ENCODE measurements at places on chromosomes 11 and 22.

- no peak for DNase-seq
Measured at GRCh38 chr22:22897091-22897490, 9.5 kb downstream of the IGLL5 start.

DNA sequence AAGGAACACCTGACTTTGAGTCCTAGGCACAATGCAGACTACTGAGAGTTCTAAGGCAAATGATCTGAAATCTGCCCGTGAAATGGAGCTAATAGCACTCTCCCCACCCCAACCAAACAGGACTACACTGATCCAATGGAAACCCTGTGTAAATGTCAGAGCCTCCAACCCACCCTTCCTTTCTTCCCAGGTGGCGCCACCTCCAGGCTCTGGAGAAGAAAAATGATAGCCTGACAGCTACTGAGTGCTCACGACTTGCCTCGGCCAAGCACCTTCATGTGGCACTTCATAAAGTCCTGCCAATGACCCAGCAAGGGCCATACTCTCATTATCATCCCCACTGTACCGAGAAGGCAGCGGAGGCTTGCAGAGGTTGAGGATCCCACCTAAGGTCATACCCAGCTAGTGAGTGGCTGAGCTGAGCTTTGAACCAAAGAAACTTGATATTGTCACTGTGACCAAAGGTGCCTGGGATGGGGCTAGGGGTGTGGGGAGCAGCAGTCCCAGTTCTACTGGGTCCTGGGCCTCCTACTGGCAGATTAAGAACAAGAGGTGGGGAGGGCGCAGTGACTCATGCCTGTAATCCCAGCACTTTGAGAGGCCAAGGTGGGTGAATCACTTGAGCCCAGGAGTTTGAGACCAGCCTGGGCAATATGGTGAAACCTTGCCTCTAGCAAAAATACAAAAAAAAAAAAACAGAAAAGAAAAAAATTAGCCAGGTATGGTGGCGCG lies 20.5 kb downstream of the TST start:
- no peak for DNase-seq

GRCh38 chr11:126459691-126460281 lies 104.3 kb downstream of the ST3GAL4 start:
- DNase-seq: no peak

GRCh38 chr11:112285841-112286311 lies 25.2 kb upstream of the PLET1 start:
- no peak for DNase-seq

GRCh38 chr11:77842441-77843121 lies 21.6 kb downstream of the AAMDC start:
- DNase-seq: no peak

- DNase-seq: no peak
Measured at GRCh38 chr11:86313793-86314192, 11.8 kb downstream of the HIKESHI start.

- no peak for DNase-seq
Measured at GRCh38 chr22:46008291-46008690, 31.3 kb upstream of the WNT7B start.

DNA sequence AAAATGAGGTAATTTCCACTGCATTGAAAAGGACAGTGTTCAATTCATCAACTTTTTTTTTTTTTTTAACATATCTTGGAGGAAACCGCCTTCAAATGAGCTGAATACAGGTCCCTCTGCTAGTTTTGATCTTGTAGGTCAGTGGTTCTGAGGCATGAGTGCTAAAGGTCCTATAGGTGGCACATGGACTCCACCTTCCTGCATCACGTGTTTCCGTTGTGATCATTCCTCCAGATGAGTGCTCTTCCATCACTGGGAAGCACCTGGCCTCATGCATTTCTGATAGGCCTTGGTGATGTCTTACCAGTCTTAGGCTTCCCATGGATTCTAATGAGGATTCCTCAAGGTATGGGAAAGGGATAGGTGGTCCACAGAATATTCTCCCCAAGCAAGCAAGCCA lies 37.8 kb downstream of the FDX1 start:
- no peak for DNase-seq

GRCh38 chr11:19646308-19646707 lies 66.3 kb upstream of the NAV2 start:
- no peak for DNase-seq

- no peak for DNase-seq
Measured at GRCh38 chr22:35910003-35910769, 118.4 kb downstream of the RBFOX2 start.

GRCh38 chr11:77515483-77515882 lies 41.6 kb upstream of the PAK1 start:
- no peak for DNase-seq

- peak; percentile 77 for DNase-seq
Measured at GRCh38 chr11:61026121-61027031, 54.9 kb downstream of the CD6 start.

DNA sequence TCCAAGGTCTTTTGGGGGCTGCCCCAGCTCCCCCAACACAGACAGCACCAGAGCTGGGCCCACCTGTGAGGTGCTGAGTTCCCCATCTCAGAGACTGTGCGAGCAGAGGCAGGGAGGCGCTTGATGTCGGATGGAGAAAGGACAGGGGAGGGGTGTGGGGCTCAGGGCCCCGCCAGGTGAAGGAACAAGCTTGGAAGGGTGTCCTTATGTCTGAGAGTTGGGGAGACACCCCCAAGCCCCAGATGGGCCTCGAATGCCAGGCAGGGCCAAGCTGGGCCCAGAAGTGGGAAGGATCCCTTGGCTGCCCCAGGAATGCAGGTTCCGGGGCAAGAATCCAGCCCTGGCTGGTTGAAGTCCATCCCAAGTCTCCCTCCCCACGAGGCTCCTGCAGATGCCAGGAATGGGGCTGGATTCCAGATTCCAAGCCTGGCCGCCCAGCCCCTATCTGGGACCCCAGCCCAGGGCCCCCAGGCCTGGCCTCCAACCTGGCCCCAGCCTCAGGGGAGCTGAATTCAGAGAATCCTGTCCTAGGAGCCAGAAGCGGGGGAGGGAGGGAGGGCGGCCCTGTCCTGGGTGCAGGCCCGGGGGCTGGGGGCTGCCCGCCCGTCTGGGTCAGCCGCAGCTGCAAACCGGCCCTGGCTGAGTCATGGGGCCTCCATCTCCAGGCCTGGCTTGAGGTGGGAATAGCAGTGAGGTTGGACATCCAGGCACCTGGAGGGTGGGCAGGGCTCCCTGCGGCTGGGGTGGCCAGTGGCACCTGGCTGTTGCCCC lies 50.9 kb downstream of the CDKN1C start:
- no peak for DNase-seq

DNA sequence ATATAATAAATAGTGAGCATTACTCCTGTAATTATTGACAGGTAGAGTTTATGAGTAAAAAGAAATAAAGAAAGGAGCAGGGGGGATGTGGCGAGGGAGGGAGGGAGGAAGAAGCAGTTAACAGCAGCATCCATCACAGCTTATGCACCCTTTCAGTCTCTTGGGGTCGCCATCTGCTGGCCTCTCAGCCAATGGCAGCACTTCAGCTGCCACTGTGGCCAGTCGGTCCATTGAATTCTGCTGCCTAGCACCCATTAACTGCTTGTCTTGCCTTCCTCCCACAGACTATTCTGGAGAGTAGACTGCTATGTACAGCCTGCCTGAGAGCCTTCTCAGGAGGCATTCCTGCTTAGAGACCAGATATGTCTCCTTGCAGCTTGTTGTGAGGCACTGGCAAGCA lies 388.3 kb downstream of the TENM4 start:
- no peak for DNase-seq

DNA sequence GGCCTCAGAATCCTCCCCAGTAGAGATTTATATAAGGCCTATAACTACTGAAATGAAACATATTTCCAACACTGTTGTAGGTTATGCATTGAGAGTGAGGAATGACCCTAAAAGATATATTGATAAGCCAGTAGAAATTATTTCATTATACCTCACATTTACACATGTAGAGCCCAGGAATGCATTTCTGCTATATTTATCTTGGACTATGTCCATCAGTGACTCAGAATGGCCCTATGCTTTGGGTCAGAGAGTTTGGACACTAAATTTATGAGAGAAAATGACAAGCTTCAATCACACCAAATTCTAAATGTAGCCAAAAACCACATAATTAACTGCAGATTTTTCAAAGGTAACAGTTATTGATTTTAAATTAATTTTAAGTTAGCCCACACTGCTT lies 761.9 kb downstream of the DLG2 start:
- no peak for DNase-seq

DNA sequence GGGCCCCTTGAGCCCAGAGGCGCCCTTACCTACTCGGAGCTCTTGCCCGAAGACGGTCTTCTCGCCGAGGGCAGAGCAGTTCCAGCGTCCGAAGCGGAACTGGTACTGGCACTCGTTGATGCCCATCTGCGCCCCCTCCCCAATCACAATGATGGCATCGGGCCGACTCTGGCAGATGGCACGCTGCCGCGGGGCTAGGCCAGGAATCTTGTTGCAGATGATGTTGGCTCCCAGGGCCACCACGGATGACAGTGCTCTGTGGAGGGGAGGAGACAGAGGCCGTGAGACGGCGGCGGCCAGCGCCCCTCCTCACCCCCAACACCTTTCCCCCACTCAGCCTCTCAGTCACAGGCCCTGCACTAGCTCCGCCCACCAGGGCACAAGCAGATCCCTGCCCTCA lies 27.1 kb downstream of the WNT7B start:
- DNase-seq: no peak

DNA sequence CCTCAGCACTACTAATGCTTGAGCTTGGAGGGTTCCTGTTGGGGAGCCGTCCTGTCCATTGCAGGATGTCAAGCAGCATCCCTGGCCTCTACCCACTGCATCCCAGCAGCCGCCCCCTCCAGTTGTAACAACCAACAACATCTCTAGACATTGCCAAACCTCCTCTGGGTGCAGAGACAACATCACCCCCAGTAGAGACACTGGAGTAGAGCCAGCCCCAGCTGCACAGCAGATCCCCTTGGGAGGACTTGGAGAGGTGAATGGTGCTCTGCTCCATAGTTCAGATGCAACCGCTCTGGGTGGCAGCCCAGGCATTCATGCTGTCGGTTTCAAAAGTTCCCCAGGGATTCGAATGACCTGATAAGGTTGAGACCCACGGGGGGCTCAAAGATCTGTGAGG lies 259.0 kb downstream of the MN1 start:
- DNase-seq: no peak

GRCh38 chr11:110174645-110175310 lies 81.6 kb downstream of the ZC3H12C start:
- no peak for DNase-seq

DNA sequence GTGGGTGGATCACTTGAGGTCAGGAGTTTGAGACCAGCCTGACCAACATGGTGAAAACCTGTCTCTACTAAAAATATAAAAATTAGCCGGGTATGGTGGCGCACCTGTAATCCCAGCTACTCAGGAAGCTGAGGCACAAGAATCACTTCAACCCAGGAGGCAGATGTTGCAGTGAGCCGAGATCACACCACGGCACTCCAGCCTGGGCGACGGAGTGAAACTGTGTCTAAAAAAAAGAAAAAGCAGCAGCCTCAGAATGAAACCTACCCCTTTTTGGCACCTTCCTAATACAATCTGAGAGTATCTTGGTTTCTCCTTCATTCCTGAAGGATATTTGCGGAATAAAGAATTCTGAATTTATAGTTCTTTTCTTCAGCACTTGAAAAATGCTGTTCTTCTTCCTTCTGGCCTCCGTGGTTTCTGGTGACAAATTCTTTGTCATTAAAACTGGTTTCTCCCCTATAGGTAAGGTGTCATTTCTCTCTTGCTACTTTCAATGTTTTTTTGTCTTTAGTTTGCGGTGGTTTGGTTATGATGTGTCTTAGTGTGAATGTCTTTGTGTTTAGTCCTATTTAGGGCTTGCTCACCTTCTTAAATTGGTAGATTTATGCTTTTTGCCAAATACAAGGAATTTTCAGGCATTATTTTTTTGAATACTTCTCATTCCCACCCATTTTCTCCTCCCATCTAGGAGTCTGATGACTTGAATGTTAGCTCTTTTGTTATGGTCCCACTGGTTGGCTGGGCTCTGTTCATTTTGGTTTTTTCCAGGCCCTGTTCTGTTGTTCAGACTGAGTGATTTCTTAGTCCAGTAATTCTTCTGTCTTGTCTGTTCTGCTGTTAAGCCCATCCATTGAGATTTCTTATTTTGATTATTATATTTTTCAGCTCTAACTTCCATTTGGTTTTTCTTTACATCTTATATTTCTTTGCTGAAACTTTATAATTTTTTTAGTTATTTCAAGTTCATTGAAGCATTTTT lies 15.4 kb downstream of the ASRGL1 start:
- no peak for DNase-seq

- no peak for DNase-seq
Measured at GRCh38 chr22:33325232-33326004, 267.2 kb upstream of the SYN3 start.

DNA sequence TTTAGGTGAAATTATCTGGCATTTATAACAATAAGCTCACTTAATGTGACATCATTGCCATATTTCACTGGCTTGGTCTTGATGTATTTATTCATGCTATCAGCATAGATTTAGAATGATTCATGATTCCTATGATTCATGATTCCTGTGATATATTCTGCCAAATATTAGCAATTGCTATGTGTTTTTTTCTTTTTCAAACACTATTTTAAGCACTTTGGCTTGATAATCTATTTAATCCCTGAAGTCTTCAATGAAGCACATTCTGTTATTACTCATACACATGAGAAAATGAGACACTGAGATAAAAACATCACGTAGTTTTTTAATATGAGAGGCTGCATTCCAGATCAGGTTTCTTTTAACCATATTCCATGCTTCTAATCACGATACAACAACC lies 78.5 kb downstream of the LUZP2 start:
- no peak for DNase-seq

- peak; percentile 54 for DNase-seq
Measured at GRCh38 chr11:93614173-93614722, 47.2 kb upstream of the CEP295 start.

- DNase-seq: no peak
Measured at GRCh38 chr22:40031766-40032470, 37.2 kb downstream of the FAM83F start.

GRCh38 chr11:27619763-27620335 lies 80.4 kb downstream of the BDNF start:
- no peak for DNase-seq

DNA sequence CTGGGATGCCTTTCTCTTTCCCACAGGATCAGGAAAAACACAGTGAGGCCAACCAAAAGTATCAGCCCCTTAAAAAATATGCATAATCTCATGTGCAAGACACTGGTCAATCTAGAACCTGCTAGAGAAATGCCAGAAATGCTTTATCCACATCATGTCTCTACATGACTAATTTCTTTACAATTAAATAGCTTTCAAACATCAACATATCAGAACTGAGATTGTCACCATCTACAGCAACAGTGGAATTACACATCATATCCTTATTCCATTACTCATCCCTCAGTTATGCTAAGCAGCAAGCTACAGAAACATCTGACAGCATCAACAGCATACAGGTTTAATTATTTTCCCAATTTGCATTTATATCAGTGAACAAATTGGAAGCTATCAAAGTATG lies 78.8 kb downstream of the DDIAS start:
- no peak for DNase-seq
